ENCODE measurements at places on chromosomes 5 and 9.

DNA sequence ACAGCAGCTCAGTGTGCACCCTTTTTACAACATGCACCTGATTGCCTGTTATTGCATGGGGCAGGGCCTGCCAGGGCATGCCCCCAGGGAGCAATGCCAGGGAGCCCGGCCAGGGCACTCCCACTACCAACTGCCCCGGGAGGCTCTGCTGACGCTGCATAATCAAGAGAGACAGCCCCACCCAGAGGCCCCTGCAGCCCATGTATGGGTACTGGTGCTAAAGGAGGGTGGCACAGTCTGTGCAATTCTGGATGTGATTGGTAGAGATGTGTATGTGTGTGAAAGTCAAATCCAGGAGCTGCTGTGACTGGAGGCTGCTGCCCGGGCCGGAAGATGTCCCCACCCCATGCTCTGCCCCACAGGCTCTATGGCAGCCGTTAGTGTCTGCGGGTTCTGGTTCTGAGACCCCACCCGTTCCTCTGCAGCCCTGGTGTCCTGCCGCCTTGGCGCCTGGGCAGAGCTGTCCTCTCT lies 3.9 kb upstream of the NEURL1B start:
- no peak for DNase-seq

- no peak for DNase-seq
These were observed 14.0 kb upstream of the EGFL7 start for GRCh38 chr9:136648751-136649150.

GRCh38 chr5:132557478-132558172 lies 848 bp downstream of the RAD50 start:
- DNase-seq = peak; percentile 8

- no peak for DNase-seq
These were observed 365.1 kb upstream of the TRPC7 start for GRCh38 chr5:136730426-136730825.

GRCh38 chr9:81519816-81520495 lies 169.4 kb downstream of the TLE1 start:
- DNase-seq = no peak

- no peak for DNase-seq
These were observed 117.3 kb upstream of the LHFPL2 start for GRCh38 chr5:78765756-78766411.

GRCh38 chr9:83304686-83305085 lies 233.5 kb downstream of the FRMD3 start:
- DNase-seq = no peak

DNA sequence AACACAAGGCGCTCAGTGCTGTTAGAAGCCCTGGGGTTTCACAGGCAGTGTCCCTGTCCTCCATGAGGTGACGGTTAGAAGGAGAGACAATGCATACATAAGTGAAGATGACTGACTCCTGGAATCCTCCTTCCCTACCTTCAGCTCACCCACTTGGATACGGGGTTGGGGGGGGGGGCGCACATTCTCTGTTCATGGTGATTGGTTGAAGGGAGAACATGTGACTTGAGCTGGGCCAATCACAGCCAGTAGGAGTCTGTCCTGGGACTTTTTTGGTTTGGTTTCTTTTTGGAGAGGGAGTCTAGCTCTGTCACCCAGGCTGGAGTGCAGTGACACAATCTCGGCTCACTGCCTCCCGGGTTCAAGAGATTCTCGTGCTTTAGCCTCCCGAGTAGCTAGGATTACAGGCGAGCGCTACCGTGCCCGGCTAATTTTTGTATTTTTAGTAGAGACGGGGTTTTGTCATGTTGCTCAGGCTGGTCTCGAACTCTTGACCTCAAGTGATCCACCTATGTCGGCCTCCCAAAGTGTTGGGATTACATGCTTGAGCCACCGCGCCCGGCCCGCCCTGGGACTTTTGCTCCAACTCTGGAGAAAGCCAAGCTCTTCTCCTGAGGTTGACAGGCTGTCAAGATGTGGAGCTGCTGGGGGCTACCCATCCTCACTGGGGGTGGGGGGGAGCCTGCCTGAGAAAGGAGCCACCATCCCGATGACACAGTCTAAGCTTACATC lies 30.8 kb downstream of the SH3PXD2B start:
- no peak for DNase-seq

- DNase-seq = no peak
These were observed at the start of gene GABRP for GRCh38 chr5:170783498-170784247. TSS of gene GABRP (plus strand) at chr5:170783725. CDS start at chr5:170788616, 4,891 bp downstream.

GRCh38 chr9:119818726-119819435 lies 449.6 kb upstream of the BRINP1 start:
- DNase-seq = no peak

DNA sequence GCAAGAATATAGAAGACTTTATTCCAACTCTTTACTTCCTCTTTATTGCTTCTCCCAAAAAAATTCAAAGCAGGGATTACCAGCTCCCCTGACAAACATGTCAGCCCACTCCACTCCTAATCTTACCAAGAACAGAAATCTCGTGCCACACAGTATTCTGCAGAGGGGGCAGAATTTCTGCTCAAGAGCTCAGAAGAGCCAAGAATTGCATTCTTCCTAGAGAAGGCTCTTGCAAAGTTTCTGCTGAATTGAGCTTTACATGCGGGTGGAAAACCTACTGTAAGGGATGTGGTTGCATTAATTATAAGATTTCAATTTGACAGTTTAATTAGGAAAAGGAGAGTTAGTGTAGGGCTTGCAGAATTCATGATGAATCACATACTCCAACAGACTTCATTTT lies 428.5 kb downstream of the CETN3 start:
- DNase-seq = no peak

DNA sequence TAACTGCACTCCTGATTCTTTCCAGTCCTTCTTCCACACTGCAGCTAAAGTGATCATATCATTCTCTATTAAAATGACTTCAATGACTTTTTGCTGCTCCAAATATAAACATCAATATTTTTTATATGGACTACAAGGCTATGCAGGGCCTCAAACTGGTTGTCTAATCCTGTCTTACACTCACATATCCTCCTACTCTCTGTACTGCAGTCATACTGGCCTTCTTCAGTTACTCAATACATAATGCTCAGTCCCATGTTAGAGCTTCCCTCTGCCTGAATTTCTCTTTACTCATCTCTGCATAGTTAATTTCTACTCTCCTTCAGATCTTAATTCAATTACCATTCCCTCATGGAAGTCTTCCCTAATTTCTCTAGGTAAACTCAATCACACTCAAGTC lies 3.4 kb downstream of the MEIKIN start:
- DNase-seq = no peak

DNA sequence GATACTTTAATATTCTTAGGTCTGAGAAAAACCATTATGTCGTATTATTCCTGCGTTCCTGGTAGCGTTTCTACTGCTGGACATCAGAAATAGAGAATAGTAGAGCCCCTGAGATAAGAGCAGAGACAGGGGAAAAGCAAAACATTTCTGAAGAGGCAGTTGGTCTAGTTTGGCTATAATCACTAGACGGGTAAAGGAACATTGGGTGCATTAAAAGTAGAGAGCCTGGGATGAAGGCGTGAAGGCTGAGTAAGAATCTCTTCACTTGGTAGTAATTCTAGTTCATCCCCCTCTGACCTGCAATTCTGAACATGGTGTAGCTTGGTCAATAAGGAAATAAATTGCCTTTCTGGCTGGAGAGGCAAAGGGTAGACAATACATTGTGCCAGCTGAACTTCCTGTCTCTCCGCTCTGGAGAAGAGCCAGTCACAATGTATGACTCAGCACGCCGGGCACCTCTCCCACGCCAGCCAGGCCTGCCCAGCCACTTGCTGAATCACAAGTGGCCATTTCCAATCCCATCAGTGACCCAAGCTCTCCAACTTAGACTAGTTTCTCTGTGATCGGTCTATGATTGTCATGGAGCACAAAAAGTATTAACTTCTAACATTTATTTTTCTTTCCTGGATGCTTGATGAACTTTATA lies 75.4 kb downstream of the STK32A start:
- no peak for DNase-seq

DNA sequence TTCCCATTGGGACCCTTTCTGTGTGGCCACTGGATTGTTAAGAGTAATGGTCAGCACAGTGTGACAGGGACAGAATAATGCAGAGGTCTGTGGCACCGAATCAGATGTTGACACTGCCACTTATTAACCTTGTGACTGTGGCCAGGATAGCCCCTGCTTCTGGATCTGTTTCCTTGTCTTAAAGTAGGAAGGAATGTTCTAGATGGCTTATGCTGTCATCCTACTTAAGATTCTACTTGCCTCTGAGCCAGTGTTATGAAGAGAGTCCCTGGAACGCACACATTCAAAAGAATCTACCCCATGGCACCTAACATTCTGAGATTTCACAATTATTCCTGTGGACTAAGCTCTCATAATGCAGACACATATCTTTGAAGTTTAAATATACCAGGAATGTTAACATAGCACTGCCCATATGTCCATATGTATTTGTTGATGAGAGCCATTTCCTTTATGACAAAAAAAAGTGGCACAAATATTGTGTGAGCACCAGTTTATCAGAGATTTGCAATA lies 612.7 kb downstream of the TLR4 start:
- no peak for DNase-seq

DNA sequence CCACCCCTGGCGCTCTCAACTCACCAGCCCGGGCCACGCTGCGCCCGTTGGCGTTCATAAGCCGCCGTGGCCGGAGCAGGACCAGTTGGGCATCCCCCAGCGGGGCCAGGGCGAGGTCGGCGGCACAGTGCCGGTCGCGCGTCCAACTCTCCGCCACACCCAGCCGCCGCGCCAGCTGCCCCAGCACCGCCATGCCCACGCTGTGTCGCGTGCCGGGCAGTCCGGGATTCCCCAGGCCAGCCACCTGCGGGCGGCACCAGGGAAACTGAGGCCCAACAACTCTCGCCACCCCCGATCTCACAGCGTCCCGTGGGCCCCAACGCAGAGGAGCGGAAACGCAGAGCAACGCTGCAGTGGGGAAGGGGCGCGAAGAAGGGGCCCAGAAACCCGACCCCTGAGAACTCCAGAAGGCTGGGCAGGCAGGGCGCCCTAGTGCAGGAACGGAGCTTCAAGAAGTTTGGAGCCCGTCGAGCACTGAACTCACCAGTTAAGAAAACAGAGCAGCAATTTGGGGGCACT lies 453 bp downstream of the PTRH1 start:
- no peak for DNase-seq

- no peak for DNase-seq
These were observed 619.1 kb downstream of the CCDC171 start for GRCh38 chr9:16171911-16172310.

DNA sequence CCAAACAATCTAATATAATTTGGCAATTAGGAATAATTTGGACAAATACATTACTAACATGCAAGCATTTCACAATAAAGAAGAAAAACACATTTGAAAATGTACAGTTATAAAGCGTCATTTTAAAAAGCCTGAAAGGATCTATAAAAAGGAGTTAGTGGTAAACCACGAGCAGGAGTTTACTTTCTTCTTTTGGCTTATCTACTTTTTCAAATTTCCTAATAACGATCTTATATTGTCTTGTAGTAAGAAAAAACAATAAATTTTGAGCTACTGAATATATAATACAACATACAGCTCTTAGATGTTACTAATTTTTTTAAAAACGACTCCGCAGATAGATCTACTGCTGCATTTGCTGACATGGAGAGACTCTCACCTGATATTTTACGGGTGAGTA lies 79.9 kb downstream of the SMIM23 start:
- no peak for DNase-seq

DNA sequence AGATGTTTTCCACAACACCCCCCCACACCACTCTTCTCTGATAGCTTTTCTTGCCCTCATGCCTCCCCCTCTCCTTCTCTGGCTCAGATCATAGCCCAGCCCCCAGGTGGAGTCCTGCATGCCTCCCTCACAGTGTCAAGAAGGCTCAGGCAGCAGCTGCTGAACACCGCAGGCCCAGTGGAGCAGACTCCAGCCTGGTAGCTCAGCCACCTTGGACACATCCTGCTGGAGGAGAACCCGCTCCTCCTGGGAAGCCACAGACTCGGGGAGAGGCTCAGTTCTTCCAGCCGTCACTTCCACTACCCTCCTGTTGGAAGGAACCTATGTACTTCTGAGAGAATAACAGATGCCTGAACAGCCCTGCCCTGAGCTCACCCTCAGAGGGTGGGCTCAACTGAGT lies 143.4 kb downstream of the SPOCK1 start:
- DNase-seq = no peak

DNA sequence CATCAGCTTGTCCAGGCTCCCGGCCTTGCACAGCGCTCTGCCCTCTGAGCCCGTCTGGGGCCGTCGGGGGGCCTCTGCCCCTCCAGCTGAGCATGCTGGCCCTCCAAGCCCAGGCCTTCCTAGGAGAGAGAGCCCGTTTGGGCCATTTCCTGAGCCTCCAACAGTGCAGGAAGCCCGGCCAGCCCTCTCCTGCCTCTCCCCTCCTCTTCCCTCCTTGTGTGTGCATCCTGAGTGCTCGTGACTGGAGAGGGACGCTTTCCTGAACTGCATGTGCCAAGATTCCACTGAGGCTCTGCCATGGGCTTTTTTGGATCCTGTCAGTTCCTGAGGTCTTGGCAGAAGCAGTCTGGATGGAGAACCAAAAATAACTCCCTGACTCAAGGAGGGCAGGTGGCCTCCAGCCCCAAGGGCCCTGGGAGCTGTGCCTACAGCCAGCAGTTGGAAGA lies 15.6 kb downstream of the OLFM1 start:
- no peak for DNase-seq

- DNase-seq = no peak
These were observed 32.7 kb upstream of the DNAH5 start for GRCh38 chr5:13976867-13977830.

GRCh38 chr5:33068786-33069185 lies 357.7 kb downstream of the NPR3 start:
- DNase-seq = no peak

GRCh38 chr5:88660947-88661805 lies 221.8 kb downstream of the MEF2C start:
- DNase-seq = no peak

DNA sequence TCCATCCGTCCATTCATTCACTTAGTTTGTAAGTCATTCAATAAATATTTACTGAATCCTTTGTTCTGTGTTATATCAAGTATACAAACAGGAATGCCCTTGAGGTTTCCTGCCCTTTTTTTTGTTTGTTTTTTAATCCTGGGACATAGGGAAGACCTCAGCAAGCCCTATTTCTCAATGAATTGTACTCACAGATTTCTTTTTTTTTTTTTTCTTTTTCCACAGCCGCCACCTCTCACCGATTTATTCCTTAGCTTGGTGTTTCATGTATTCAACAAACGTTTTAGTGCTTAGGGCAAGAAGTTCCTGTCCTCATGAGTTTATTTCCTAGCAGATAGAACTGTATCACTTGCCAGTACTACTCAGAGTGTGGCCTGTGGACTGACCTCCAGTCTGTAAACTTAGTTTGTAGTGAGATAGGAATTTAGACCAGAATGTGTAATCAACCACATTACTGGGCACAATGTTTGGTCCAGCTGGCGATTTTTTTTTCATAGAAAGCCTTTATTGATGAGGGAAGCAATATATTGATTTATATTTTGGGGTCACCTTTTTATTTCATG lies 35.4 kb upstream of the C5orf47 start:
- no peak for DNase-seq
